ENCODE measurements at places on chromosomes 1 and 21. TPM values are rescaled to one million over a fixed set of nuclear protein-coding genes. Genes with fewer than 3 reads are reported as not detected.

RGS18 gene
- total RNA-seq = 2.1 TPM

GRCh38 chr1:6424619-6425593, at the start of gene ESPN:
TSS of gene ESPN (plus strand) at chr1:6424776. CDS start at chr1:6424956, 180 bp downstream.
- H3K4me3 ChIP-seq = no peak within 1 kb of the TSS
- H3K4me1 ChIP-seq = no peaks in the 10 kb centered on the region
- no peak within 1 kb of the TSS for H3K27ac ChIP-seq
- DNase-seq = no peak
- H3K27me3 ChIP-seq = peaks cover 49% of the 10 kb centered on the region

GRCh38 chr1:61980561-61980960, 214.1 kb upstream of the L1TD1 start:
- H3K27me3 ChIP-seq = no peaks in the 10 kb centered on the region
- no peak for DNase-seq
- H3K36me3 ChIP-seq = no peaks in the 10 kb centered on the region
- no peak overlapping the region for H3K27ac ChIP-seq
- no peak overlapping the region for H3K4me3 ChIP-seq

- no peaks in the 10 kb centered on the region for H3K27me3 ChIP-seq
- H3K36me3 ChIP-seq = no peaks in the 10 kb centered on the region
- no peak overlapping the region for H3K4me3 ChIP-seq
- no peak for DNase-seq
- H3K27ac ChIP-seq = no peak overlapping the region
Observed at GRCh38 chr1:6268415-6268814, 7.5 kb upstream of the GPR153 start.

DNA sequence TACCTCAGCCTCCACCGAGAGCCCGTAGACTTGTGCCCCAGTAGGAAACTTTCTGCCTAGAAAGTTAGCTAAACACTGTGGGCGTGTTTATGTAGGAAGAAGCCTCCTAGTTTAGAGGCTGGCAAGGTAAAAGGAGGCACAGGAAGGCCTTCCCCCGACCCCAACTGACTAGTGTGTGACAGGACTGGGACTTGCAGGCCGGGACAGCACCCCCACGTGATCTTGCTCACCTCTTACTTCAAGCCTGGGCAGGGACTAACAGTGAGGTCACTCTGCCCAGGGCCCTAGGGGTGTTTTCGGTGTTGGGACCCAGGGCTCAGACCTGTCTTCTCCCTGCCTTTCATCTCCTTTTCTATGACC, 392 bp upstream of the TAGLN2 start:
- peak overlapping the region; percentile 96 for H3K27ac ChIP-seq
- peaks cover 15% of the 10 kb centered on the region for H3K4me1 ChIP-seq
- H3K4me3 ChIP-seq = peak overlapping the region; percentile 94
- no peak for DNase-seq

AMY2B gene
- total RNA-seq = 35.6 TPM

DNA sequence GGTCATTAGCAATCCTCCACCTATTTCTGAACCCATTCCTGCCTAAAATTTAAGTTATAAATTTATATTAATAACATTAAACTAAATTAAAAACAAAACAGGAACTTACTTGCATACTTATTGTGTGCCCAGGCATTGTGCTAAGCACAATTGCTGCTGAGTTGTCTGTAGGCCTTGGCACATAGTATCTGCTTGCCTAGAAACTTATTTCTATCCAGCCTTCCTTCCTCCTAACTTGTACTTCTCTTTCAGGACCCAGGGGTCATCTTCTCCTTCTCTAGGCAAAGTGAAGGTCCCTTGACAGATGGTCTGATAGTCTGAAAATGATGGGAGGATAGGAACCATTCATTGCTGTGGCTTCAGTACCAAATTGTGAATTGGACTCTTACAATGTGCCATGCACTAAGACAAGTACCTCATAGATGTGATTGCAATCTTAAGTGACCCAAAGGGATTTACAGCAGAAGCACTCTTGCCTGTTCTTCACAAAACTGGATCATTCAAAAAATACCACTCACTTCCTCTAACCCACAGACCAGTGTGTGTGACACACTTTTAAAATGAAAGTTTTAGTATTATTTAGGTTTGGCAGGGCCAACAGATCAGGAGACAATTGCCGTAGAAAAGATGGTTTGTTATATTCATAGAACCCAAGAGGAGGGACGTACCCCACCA, 10.3 kb upstream of the CD101 start:
- H3K27me3 ChIP-seq = no peaks in the 10 kb centered on the region
- no peaks in the 10 kb centered on the region for H3K36me3 ChIP-seq
- H3K4me3 ChIP-seq = no peak overlapping the region
- H3K27ac ChIP-seq = no peak overlapping the region

DNA sequence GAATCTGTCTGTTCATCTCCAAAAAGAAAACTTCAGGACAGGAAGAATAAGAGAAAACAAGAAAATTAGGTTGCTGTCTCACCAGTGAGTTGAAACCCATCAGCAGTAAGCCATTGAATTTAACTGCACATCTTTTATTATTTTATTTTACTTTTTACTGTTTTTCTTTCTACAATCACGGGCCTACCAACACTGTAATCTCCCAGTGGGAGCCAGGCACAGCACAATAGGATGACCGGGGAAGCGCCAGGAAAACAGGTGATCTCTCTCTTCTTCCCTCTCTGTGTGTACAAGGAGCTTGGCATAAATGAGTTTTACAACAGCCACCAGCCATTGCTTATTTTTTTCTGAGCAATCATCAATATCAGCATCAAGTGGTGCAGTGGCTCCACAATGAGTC, 113.1 kb upstream of the ESRRG start:
- no peak for DNase-seq
- no peak overlapping the region for H3K27ac ChIP-seq
- no peaks in the 10 kb centered on the region for H3K36me3 ChIP-seq
- no peaks in the 10 kb centered on the region for H3K4me1 ChIP-seq
- no peak overlapping the region for H3K4me3 ChIP-seq

GRCh38 chr1:67408148-67408547, 22.1 kb downstream of the SERBP1 start:
- H3K4me3 ChIP-seq = no peak overlapping the region
- no peaks in the 10 kb centered on the region for H3K27me3 ChIP-seq
- no peaks in the 10 kb centered on the region for H3K36me3 ChIP-seq

DNA sequence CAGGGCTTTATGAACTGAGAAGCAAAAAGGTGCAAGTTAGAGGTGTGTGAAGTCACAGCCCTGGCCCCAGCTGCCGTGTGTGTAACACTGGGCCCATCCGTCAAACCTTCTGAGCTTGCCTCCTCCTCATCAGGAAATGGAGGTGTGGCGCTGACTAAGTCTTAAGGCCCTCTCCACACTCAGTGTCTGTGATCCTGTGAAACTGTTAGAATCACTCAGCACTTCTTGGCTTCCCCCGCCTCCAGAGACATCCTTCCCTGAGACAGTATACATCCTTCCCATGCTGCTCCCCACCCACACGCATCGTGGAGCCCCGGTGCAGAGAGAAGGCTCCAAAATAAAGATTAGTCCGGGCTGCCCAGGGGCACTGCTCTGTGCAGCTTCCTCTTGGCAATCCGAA, 33.3 kb downstream of the LRP8 start:
- H3K36me3 ChIP-seq = no peaks in the 10 kb centered on the region
- H3K4me1 ChIP-seq = no peaks in the 10 kb centered on the region
- no peak overlapping the region for H3K4me3 ChIP-seq
- H3K27me3 ChIP-seq = no peaks in the 10 kb centered on the region
- no peak overlapping the region for H3K27ac ChIP-seq
- no peak for DNase-seq

DISC1 gene
- 7.1 TPM for total RNA-seq

IL10RB gene
- total RNA-seq = 33.5 TPM

GRCh38 chr1:202130816-202131522, 8.3 kb downstream of the GPR37L1 start:
- H3K27me3 ChIP-seq = no peaks in the 10 kb centered on the region
- H3K4me3 ChIP-seq = no peak overlapping the region
- peak overlapping the region; percentile 90 for H3K27ac ChIP-seq

GRCh38 chr1:165050246-165050645, 306.3 kb downstream of the LMX1A start:
- H3K27ac ChIP-seq = no peak overlapping the region
- DNase-seq = no peak
- no peaks in the 10 kb centered on the region for H3K36me3 ChIP-seq
- H3K4me3 ChIP-seq = no peak overlapping the region

DNA sequence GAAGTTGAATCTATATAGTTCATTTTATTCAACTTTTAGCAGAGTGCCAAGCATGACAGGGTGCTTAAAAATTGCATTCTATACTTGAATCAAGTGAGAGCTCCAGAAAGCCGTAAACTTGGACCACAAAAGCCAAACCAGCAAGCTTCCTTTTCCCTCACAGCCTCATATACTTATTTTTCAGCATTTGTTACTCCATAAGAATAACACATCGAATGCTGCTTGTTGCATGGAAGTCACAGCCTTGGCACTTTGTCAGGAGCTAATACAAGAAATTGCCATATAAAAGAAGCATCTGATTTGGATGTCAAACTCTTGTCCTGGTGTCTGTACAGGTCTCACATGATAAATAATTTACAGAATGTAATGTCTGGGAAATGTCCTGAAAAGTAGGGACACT, 87.4 kb downstream of the PLXNA2 start:
- no peak overlapping the region for H3K4me3 ChIP-seq
- H3K27me3 ChIP-seq = no peaks in the 10 kb centered on the region
- no peak for DNase-seq

BEND5 gene
- 9.7 TPM for total RNA-seq

DNA sequence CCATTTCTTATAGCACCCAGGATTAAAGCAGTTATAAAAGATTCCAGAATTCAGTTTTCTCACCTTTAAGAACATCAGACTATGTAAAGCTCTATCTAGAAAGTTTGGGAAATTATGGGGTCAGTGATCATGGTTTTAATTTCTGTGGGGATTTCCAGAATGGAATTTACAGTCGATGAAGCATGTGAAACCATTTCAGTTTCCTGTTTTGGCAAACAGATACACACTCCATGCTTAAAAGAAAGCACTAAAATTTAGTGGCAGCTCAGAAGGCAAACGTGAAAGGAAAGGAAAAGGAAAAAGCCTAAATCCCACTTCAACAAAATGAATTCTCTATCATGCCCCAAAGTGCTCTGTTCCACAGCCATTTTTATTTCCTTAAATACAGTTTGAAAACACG, 60.4 kb downstream of the FYB2 start:
- no peak for DNase-seq
- no peaks in the 10 kb centered on the region for H3K27me3 ChIP-seq
- no peak overlapping the region for H3K4me3 ChIP-seq
- no peaks in the 10 kb centered on the region for H3K4me1 ChIP-seq

DNA sequence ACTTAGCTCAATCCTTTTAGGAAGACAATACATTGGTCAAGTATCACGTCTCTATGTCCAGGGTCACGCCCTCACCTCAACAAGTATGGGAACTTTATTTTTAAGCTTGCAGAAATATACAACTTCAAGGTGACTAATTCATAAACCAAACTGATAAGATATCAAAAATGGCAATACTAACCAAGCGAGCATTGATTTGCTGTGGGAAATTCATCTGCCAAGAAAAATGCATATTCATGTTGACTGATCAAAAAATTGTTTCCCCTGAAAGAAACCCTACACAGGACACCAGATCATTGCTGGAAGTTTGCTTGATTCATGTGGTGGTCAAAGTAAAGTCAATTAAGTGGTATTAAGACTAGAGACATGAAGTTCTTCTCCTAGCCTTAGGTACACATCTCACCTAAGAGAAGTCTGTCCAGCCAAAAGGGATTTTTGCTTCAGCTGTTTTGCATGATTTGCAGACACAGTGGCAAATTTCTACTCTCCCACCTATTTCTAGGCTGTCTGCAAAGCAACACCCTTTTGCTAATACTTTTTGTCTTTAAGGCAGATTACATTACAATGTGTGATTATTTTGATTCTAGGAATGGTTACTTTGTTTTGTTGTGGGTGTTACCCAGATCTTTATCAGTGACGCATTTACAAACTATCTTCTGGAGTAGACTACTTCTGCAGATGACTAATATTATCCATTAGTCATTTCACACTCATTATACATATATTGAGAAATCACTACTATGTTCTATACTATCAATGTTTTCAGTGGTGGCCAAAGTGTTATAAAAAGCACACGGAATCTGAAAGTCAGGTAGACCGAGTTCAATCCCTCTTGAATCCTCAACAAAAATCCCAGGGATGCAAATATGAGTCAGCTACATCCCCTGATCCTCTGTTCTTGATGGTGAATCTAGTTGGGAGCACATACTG, 12.4 kb downstream of the SAMSN1 start:
- no peaks in the 10 kb centered on the region for H3K27me3 ChIP-seq
- DNase-seq = no peak
- H3K4me1 ChIP-seq = no peaks in the 10 kb centered on the region
- H3K36me3 ChIP-seq = no peaks in the 10 kb centered on the region

FAM151A gene
- total RNA-seq = not detected

NGF gene
- 10.9 TPM for total RNA-seq

SLC27A3 gene
- total RNA-seq = 364 TPM

DNA sequence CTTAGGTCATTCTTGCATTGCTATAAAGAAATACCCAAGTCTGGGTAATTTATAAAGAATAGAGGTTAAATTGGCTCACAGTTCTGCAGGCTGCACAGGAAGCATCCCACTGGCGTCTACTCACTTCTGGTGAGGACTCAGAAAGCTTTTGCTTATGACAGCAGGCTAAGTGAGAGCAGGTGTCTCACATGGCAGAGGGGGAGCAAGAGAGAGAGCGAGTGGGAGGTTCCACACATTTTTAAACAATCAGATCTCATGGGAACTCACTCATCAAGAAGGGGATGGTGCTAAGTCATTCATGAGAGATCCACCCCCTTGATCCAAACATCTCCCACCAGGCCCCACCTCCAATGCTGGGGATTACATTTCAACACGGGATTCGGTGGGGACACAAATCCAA, 13.6 kb upstream of the RGS4 start:
- no peaks in the 10 kb centered on the region for H3K27me3 ChIP-seq
- no peak overlapping the region for H3K4me3 ChIP-seq
- H3K36me3 ChIP-seq = no peaks in the 10 kb centered on the region
- no peak for DNase-seq
- H3K27ac ChIP-seq = no peak overlapping the region
- H3K4me1 ChIP-seq = no peaks in the 10 kb centered on the region

DNA sequence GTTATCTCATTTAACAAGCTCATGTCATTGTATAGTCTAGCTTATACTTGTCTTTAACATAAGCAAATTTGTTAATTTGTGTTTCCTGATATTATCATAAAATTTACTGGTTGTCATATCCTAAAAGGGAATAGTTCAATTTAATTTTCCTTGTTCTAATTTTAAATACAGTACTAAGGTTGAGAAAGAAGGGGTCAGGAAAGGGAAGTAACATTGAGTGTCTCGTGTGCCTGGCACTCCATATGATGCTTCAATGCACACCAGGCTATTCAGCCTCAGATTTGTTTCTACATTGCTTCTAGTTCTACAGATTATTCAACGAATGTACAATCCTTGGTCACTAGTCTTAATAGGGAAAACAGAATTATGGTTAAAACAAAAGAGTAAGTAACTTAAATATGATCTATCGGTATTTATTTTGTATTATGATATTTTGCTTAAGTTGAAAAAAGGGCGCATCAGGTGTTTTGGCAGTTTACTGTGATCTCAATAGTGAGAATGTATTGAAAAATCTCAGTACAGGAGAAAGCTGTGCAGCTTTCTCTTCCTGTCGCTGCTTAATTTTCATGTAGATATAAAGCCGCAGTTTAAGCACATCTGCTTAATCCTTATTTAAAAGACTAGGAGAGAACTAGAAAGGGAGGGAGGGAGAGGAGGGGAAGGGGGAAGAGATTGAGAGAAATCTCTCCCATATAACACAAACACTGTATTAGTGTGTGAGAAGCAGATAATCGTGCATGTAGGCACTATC, 13.0 kb downstream of the PTPRC start:
- H3K4me3 ChIP-seq = no peak overlapping the region
- H3K36me3 ChIP-seq = no peaks in the 10 kb centered on the region
- H3K27me3 ChIP-seq = no peaks in the 10 kb centered on the region
- DNase-seq = no peak
- no peak overlapping the region for H3K27ac ChIP-seq

- DNase-seq = peak; percentile 39
- peak overlapping the region; percentile 18 for H3K27ac ChIP-seq
Observed at GRCh38 chr1:53899206-53899628, 5.2 kb downstream of the DIO1 start.
